Fibroblast of gingiva (primary cell): ENCODE measurements at places on chromosomes 12 and 14.

GRCh38 chr12:2673966-2674810 lies 120.6 kb upstream of the FKBP4 start:
- DNase-seq = no peak

- DNase-seq = peak; percentile 21
Measured at GRCh38 chr12:14768823-14769405, 34.4 kb downstream of the WBP11 start.

GRCh38 chr12:64273527-64274403 lies 51.7 kb upstream of the KICS2 start:
- no peak for DNase-seq

- no peak for DNase-seq
Measured at GRCh38 chr12:65696227-65696626, 128.1 kb upstream of the HMGA2 start.

DNA sequence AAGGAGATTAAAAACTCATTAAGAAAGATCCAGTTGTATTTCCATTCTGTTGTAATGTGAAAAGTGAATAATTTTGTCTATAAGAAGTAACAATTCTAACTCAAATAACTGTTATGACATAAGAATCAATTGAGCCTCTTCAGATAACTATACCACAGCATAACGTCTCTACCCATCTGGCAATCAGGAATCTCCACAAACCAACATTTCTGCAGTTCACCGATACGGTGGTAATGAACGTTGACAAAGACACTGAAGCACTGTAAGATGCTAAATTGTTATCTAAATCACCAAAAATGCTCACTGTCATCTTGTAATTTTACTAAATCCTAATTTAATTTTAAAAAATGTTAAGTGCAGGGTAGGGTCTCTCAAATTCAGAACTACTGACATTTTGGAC lies 130.9 kb upstream of the USP15 start:
- no peak for DNase-seq

- no peak for DNase-seq
Measured at GRCh38 chr12:125137766-125138344, 72.6 kb downstream of the AACS start.

GRCh38 chr12:120628919-120629318 lies 11.5 kb upstream of the CABP1 start:
- DNase-seq = no peak

DNA sequence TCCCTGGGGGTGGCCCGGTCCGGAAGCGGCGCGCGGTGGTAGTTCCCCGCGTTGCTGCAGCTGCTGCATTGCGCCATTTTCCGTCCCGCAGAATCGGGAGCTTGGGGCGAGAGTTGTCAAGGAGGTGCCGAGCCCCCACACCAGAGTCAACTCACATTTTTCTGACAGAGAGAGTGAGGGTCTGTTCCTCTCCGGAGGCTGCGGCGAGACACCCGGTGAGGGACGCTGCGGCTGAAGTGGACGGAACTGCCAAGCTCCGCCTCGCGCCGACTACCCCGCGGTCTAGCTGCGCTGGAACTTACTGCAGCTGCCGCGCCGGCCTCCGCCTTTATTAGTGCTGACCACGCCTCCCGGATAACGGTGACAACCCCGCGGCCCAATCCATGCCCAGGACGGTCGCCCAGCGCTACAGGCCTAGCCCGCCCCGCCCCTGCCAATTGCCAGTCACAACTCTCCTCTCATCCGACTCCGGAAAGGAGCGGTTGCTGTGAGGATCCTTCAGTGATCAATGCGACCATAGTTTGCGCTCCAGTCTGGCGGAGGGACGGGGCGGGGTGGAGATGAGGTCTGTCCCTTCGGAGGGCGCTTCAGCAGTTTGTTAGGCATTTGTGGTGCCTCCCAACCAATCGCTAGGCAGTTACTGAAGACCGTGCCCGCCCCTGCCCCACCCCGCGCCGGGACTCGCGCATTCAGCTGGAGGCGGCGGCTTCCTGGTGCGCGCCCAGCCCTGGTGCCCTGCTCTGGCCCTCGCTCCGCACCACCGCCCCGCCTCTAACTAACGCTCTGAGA lies at the start of gene VAMP1:
Gene VAMP1, minus strand, starts transcription at position 303 of the 789 bp plus-strand sequence. Its CDS starts 146 bp downstream, at position 157.
- DNase-seq = peak; percentile 97

DNA sequence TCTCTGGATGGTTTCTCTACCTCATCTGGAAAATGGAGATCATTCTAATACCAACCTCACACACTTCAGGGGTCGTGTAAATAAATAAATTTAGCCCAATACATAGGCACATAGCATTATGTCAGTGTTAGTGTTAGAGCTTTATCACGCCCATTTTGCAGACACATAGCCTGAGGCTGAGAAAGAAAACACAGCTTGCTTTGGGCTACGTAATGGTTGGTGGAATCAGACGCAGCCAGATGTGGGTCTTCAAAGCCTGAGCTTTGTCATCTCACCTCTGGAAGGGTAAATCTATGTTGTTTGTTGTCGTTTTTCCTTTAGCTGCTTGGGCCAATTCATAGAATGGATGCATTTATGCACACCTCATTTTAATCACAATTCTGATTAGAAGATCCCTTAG lies 191.6 kb downstream of the RBM19 start:
- DNase-seq = no peak

GRCh38 chr12:63420206-63420644 lies 248.1 kb downstream of the DPY19L2 start:
- DNase-seq = peak; percentile 58

DNA sequence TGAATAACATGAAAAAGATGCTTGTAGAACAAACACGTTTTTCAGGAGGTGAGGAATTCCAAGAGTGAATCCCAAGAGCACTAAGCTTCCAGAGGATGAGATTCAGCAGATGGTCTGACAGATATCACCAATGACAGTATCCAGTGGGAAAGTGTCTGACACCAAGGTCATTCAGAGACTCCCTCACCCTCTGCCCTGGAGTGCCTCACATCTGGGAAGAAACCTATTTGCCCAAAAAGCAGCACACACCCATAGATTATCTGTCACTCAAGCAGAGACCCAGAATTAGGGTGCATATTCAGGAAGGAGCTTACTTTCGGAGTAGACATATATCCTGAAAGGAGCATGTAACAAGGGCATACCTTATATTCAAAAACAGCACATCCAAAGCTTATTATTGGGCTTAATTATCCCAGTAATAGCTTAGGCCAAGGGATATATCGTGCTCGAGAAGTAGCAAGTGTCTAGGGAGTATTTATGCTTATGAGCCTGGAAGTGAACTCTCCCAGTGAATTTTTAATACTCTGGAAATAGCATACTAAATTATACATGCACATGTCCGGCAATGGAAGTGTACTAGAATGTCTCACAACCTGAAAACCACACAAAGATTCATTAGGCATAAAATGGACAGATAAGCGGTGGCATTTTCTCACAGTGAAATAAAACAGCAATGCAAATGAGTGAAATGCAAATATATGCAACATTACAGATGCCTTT lies 998.1 kb upstream of the TMEM132C start:
- DNase-seq = no peak

DNA sequence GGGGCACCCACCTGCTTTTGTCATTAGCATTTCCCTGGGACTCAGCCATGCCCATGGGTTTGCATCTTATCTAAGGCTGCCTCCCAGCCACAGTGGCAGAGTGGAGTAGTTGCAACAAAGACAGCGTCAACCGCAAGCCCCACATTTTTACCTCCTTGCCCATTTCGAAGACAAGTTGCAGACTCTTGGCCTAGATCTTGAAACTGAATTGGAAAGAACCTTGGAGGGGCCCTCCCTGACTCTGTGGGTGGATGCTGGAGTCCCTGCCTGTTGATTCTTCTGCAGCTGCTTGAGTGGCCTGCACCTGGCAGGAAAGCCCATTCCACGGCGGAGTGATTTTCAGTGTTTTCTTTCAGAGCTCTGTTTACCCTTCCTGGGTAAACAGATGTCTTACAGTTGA lies 309.0 kb downstream of the VRK1 start:
- DNase-seq = no peak

DNA sequence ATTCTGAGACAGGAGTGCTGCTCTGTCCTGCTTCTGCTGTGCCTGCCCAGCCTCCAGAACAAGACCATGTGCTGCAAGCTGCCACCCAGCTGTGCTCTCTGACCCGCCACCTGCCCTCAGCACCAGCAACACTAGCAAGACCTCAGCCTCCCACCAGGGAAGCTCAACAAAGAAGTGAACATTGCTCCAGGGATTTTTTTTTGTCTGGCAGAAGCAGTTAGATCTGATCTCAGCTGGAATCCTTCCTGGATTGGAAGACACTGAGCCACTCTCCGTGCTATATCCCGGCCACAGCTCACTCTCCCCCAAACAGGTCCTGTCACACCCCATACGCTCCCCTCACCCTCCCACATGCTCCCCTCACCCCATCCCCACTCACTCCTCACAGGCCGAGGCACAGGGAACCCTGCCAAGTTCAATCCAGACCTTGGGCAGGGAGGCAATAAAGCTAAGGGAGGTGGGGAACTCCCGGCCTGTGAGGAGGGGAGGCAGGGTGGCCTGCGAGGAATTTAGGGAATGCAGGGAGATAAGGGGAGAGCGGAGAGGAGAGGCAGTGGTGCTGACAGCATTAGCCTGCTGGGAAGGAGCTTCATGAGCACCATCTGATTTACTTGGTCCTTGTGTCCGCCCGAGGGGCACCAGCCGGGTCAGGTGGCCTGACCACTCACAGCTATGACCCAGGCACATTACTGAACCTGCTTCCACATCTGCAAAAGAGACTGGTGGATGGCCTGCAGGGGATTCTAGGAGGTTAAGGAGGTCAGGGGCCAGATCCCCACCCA lies 29.7 kb downstream of the CCDC85C start:
- no peak for DNase-seq

DNA sequence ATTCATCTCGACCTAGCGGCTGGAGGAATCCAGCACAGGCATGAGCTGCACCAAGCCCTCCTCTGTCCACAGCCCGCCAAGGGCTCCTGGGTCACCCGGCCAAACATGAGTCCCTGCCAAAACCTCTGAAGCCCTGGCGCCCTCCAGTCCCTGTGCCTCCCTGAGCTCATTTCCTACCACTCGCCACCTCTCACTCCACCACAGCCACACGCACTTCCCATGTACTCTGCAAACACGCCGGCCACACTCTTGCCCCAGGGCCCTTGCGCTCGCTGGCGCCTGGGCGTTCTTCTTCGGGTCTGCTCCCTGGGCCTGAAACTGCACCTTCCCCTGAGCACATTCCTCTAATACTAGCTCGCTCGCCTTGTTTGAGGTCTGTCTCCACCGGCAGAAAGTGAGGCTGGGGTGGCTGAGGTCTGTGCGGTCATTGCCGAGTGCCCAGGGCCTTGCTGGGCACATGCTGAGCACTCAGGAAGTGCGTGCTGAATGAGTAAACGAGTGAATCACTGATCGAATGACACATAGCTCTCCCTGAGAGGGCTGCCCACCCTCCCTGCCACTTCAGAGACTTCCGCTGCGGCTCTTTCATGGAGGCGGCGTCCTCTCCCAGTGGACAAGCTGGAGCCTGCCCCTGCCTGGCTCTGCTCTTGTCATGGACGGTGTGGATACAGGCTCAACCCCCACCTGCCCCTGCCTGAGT lies 33.7 kb upstream of the DLK1 start:
- peak; percentile 48 for DNase-seq

DNA sequence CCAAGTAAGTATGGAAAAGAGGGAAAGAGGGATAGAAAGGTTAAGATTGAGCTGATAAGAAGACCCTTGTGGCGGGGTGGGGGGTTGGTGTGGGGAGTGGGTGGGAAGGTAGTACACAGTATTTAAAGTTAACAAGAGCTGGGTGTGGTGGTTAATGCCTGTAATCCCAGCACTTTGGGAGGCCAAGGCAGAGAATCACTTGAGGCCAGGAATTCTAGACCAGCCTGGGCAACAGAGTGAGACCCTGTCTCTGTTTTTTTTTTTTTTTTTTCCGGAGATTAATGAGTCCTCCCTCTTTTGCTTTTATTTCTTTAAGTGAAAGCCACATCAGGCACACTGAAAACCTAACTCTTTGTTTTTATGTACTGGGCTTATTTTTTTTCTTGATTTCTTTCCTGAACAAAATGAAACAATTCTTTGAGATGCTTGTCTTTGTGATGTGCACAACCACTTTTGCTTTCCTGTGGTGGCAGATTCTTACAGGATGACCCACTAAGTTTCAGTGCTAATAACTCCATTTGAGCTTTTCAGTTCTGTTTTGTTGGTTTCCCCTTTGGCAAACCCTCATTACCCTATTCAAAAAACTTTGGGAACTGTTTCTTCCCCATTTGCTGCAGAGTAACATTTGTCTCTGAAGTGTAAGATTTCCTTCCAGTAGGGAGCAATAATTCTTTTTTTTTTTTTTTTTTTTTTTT lies 54.8 kb downstream of the WNK1 start:
- no peak for DNase-seq

DNA sequence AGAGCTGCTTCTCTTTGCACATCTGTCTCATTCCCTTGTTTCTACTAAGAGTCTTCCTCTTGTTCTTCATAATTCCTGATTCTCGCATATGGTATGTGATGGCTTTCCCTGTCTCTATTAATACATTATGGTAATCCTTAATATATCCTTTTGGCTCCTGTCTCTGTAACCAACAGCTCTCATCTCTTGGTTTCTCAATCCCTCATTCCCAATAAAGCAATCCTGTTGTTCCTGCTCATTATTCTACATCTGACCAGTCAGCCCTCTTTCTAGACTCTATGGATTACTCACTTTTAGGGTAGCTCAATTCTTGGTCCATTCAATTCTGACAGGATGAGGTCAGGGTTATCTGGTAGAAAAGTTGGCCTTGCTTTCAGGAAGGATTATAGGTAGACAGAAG lies 349.9 kb downstream of the LRIG3 start:
- no peak for DNase-seq

DNA sequence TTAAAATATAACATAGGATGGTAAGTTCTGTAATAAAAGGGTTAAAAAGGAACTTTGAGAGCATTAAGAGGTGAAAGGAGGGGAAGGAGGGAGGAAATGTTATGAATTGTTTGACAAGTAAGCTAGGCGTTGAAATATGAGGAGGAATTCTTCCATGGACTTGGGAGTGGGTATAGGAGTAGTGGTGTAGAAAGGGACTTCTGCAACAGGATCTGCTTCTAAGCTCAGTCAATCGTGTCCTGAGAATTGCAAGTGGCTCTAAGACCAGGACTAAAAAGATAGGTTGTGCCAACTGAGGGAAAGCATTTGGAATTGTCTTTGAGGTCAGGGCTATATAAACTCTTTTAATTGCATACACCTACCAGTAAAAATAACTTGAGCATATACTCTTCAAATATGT lies 74.1 kb upstream of the SLC38A2 start:
- DNase-seq = peak; percentile 6

DNA sequence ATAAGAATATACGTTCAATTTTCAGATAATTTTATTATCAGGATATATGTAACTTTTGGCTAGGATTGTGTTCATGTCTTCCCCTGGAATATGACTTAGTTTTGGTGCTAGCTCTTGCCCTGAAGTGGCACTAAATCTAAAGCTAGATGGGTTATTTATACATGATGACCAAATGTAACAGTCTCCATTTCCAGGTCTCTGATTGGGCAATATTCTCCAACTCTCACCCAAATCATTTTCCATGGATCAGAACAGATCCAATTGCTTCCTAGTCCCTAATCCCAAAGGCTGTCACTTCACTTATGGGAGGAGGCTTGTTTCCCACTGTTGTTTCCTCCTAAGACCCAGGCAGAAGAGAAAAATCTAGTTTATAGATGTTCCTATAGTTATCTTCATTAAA lies 274.6 kb upstream of the SLC16A7 start:
- no peak for DNase-seq
